Stimulated activated CD4-positive, alpha-beta T cell treated with anti-CD3 and anti-CD28 coated beads, Interleukin-12 subunit alpha, Interleukin-12 subunit beta, amount 100 ng/mL, for 24 hours (primary cell): ENCODE measurements at places on chromosomes 3 and 15.
A peak's percentile ranks its signal among the peaks of the same experiment; 100 is the strongest.

GRCh38 chr3:139838269-139838957 lies 96.6 kb upstream of the CLSTN2 start:
- no peak for DNase-seq

GRCh38 chr15:31262143-31262530 lies 64.5 kb upstream of the KLF13 start:
- no peak for DNase-seq

- DNase-seq, result no peak
Observed at GRCh38 chr3:126466886-126467610, 8.6 kb downstream of the ZXDC start.

DNA sequence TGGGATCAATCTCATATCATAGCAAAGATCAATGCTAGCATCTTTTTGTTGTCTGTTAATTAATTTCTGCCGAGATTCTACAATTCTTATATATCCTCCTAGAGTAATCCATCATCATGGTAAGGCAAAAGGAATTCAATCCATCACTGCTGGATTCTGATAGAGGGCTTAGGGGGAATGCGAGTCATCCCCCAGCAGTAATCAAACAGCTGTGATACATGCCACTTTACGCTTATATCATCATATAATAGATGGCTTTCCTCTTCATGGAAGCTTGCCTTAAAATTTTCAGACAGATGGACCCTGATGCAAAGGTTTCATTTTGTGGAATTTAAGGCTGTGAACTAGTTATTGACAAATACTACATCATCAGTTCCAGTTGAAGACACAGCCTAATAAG lies 645.9 kb downstream of the CADM2 start:
- DNase-seq, result no peak

GRCh38 chr15:99631255-99631654 lies 65.5 kb downstream of the MEF2A start:
- no peak for DNase-seq

DNA sequence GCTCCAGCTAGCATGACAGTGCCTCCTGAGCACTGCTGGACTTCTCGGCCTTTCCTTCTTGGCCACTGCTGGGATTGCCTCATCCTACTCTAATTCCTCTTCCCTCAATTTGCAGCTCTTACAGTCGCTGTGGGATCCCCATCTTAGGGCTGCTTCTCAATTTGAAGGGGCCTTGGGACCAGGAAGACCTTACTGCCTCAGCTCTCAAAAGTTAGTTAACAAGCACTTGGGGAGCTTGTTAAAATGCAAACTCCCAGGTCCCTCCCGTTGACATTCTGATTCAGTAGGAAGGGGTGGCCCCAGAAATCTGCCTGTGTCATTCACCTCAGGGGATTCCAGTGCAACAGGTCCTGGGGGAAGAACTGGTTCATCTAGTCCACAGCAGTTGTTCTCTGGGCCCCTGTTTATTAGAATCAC lies 14.8 kb downstream of the BDH1 start:
- no peak for DNase-seq

DNA sequence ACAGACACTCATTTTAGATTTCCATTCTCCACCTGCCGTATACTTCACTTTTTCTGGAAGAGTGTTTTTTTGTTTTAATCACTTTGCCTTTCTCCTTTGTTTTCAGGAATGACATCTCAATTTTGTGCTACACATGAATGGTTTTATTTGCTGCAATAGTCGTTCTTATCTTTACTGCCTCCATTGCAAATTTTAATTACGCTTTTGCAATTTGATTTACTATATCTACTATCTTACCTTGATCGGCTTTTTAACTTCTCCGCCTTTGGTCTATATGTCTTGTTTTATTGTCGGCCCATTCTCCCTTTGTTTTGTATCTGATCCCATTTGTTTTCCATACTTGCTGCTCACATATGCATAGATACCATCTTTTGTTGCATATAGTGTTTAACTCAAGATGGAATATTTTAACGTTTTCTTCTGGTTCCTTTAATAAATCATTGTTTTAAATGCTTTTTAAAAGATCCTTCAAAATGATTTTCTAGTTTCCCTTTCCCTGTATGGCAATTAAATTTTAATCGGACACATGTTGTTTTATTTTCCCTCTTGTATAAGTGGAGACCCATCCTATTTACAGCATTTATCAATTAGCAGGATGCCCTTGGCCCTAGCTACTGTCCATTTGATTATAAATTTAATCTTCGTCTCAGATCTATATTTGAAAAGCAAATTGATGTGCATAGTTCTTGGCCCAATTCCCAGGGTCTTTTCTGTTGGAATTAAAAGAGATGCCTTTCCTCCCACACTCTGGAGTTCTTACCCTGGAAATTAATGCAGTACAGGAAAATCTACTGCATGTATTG lies 97.2 kb upstream of the CNTN4 start:
- DNase-seq, result no peak

DNA sequence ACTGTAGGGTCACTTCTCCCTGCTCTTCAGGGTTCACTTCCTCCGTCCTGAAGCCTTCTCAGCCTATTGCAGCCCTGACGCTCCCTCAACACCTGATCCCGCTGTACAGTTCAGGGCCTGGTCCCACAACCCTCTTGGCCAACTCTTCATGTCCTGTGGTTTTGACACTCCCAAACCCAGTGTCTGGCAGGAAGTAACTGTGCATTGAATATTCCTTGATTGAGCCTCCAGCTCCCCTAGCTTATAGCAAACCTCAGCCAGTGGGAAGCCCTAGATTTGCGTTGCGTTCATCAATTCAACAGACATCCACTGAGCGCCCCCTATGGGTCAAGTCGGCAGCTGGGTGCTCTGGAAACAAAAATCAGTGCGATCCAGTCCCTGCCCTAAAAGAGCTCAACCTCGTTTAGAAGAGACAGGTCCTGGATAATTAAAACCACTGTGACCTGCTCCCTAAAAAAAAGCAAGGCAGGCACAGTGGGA lies 13.5 kb downstream of the UBAP1L start:
- peak; percentile 46 for DNase-seq

DNA sequence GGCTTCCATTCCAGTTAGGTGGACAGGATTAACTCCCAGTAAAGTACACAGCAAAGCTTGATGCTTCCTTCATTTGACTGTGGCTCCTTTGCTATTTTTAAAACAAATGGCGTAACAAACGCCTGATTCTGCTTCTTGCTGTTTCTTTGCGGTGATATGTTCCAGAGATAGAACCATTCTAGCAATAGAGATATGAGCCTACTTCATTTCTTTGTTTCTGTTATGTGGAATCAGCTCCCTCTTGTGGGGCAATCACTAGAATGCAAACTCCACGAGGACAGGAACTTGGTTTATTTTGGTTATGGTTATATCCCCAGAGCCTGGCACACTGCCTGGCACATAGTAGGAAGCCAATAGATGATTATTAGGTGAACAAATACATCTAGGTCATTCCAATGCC lies 122.6 kb upstream of the SLC6A11 start:
- DNase-seq, result no peak

GRCh38 chr3:60399861-60400845 lies 851.1 kb downstream of the FHIT start:
- DNase-seq, result no peak

DNA sequence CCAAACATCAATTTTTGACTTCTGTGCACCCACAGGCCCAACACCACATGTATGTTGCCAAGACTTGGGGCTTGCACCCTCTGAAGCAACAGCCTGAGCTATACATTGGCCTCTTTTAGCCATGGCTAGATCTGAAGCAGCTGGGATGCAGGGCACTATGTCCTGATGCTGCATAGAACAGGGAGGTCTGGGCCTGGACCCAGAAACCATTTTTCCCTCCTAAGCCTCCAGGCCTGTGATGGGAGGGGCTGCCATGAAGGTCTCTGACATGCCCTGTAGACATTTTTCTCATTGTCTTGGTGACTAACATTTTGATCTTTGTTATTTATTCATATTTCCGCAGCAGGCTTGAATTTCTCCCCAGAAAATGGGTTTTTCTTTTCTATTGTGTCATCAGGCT lies 330.0 kb downstream of the PYDC2 start:
- DNase-seq, result no peak

GRCh38 chr3:45796902-45797637 lies 734 bp upstream of the SLC6A20 start:
- no peak for DNase-seq

- DNase-seq, result no peak
Observed at GRCh38 chr3:123414973-123415775, 33.7 kb downstream of the ADCY5 start.

DNA sequence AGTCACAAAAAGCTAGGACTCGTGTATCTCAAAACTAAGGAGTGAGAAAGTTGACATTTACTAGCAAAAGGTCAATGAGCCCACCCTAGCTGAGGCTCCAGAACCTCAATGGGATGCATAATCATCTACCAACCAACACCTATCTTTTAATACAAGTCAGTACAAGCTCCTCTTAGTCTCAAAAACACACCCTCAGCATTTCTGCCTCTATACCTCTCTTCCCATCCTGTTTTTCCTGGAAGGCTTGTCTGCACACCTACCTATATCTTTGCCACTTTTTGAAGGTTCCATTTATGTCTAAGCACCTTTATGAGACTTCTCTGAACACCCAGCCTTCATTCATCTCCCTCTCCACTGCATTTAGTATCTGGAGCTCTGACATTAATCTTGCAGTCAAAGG lies 10.0 kb downstream of the WWTR1 start:
- DNase-seq, result no peak

- DNase-seq, result no peak
Observed at GRCh38 chr3:191982481-191982880, 521.5 kb downstream of the PYDC2 start.

- no peak for DNase-seq
Observed at GRCh38 chr3:33088691-33089090, 8.3 kb downstream of the GLB1 start.

DNA sequence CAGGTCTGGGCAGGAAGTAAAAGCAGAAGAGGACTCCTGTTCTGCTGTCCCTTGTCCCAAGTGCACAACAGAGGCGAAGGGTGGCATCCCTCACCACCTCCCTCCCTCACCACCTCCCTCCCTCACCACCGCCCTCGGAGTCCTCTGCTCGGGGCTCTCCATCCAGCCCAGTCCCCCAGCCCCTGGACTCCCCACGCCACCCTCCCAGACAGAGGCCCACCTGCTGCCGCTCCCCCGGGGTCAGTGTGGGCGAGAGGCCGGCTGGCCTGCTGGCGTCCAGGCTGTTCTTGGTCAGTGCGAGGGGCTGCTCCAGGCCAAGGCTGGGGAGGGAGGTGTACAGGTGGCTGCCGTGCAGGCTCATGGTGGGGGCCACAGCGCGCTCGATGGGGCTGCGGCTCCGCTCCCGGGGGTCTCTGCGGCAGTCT lies 79.1 kb downstream of the VGLL4 start:
- no peak for DNase-seq

GRCh38 chr15:81686021-81686420 lies 312.0 kb upstream of the TMC3 start:
- DNase-seq, result no peak

DNA sequence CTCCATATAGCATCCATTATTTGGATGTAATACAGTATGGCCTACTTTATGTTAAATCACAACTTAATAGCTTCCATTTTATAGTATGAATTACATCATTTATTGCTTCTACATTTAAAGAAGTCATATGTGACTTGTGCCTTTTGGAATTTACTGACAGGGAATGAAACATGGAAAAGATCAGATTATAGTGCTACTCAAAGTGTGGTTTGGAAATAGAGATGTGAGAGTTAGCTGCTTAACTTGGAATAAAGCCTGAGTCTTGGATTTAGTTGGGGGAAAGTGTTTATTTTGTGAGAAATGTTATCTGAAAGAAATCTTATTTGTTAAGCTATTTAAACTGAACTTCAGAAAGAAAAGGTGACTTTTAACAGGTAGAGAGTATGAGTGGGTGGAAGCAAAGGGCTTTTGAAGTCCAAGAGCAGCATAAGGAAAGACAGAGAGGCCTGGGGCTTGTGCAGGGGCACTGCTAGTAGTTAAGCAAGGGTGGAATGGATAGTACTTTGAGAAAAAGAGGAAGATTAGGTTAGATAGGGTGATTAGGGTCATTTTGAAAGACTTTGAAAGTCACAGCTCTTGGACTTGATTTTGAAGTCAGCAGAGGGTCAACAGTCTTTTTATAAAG lies 60.5 kb downstream of the SLMAP start:
- DNase-seq, result no peak

DNA sequence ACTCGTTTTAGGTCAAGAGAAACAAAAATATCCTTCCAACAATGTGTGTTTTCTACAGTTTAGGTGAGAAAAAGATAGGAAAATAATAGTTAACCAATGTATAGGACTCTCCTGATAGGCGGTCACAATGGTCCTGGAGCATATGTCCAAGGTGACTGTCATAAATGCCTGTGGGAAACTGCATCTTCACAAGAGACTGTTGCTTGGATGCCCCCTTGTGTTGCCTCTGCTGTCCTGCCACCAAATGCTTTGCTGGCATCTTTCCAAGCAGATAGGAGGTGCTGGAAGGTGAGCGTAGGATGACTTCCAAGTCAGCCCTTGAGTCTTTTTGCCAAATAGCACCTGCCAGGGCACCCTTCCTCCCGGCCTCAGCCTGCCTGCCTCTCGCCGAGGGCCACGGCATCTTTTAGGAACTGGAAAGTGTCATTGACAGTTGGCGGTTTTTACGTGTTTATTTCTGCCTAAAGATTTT lies 24.1 kb upstream of the SACM1L start:
- no peak for DNase-seq

DNA sequence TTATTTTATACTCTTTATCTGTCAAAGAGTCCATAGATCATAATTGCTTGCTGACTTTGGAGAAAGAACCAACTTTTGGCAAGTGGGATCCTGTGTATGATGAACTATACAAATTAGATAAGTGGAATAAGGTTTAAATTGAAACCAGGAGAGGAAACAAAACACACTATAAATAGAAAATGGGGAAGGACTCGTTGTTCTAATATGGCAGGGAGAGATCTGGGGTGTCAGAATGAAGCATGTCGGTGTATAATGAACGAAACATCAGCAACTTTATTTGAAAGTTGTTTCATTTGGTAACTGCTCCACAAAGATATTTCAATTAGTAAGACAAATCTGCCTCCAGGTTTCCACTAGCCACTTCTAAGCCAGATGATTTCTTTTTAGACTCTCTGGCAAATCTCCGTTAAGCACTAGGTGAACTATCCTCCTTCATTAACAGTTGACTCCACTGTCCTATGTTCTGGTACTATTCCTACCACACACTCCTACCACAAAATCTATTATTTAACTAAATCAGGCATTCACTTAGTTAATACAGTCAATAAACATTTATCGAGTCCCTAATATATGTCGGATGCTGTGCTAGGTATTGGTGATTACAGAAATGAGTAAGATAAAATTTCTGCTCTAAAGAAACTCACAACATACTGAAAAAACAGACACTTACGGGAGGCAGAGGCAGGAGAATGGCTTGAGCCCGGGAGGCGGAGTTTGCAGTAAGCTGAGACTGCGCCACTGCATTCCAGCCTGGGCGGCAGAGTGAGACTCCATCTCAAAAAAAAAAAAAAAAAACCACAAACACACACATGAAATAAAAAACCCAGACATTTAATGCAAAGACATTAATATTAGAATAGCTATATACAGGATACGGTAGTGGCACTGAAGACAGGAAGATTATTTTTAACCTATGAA lies 20.1 kb downstream of the SLC15A2 start:
- no peak for DNase-seq

DNA sequence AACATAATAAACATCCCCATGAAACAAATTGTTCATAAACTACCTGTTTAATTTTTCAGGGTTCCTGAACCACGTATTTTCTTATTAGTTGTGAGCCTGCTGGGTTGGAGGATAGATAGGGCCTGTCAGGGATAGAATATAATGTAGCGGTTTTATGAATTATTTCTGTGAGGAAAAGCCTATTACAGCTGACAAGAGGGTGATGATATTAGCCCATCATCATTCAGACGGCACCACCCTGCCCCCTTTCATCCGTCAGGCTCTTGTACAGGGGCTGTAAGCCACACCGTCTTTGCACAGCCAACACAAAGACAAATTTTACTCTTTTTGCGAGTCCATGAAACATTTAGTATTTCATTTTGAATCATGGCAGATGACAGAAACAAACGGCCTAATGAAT lies 335.3 kb upstream of the TMCO5A start:
- DNase-seq, result no peak
